ENCODE measurements at places on chromosomes 3 and 15. TPM values are rescaled to one million over a fixed set of nuclear protein-coding genes. Genes with fewer than 3 reads are reported as not detected.

HESX1 gene
- polyA plus RNA-seq: not detected

GRCh38 chr3:51403675-51404074 lies 12.6 kb downstream of the RBM15B start:
- H3K27ac ChIP-seq: no peak overlapping the region
- H3K36me3 ChIP-seq: peaks cover 17% of the 10 kb centered on the region
- no peaks in the 10 kb centered on the region for H3K27me3 ChIP-seq
- H3K4me3 ChIP-seq: no peak overlapping the region
- no peaks in the 10 kb centered on the region for H3K4me1 ChIP-seq
- DNase-seq: no peak

OR5K2 gene
- polyA plus RNA-seq: not detected

FGF7 gene
- polyA plus RNA-seq: not detected

CYP1A1 gene
- polyA plus RNA-seq: 0.09 TPM

UBAP1L gene
- 0.45 TPM for polyA plus RNA-seq

- H3K4me3 ChIP-seq: no peak overlapping the region
- H3K27me3 ChIP-seq: no peaks in the 10 kb centered on the region
- no peak overlapping the region for H3K27ac ChIP-seq
- H3K4me1 ChIP-seq: no peaks in the 10 kb centered on the region
- no peak for DNase-seq
Measured at GRCh38 chr3:17678116-17678741, 64.2 kb downstream of the TBC1D5 start.

PTPRG gene
- polyA plus RNA-seq: not detected

GRCh38 chr3:191568206-191568605 lies 107.2 kb downstream of the PYDC2 start:
- H3K4me1 ChIP-seq: no peaks in the 10 kb centered on the region
- H3K27ac ChIP-seq: no peak overlapping the region
- H3K4me3 ChIP-seq: no peak overlapping the region
- no peak for DNase-seq
- no peaks in the 10 kb centered on the region for H3K36me3 ChIP-seq
- no peaks in the 10 kb centered on the region for H3K27me3 ChIP-seq

- DNase-seq: no peak
- no peak overlapping the region for H3K27ac ChIP-seq
- H3K27me3 ChIP-seq: peaks cover 27% of the 10 kb centered on the region
- H3K4me1 ChIP-seq: no peaks in the 10 kb centered on the region
Measured at GRCh38 chr3:158091531-158091930, 14.7 kb downstream of the SHOX2 start.

- peaks cover 2% of the 10 kb centered on the region for H3K36me3 ChIP-seq
- DNase-seq: no peak
- no peaks in the 10 kb centered on the region for H3K27me3 ChIP-seq
- H3K27ac ChIP-seq: no peak overlapping the region
Measured at GRCh38 chr15:52117549-52117948, 5.0 kb upstream of the BCL2L10 start.

- peaks cover 62% of the 10 kb centered on the region for H3K4me1 ChIP-seq
- peaks cover 6% of the 10 kb centered on the region for H3K36me3 ChIP-seq
- H3K4me3 ChIP-seq: no peak overlapping the region
- DNase-seq: no peak
- peak overlapping the region; percentile 32 for H3K27ac ChIP-seq
- H3K27me3 ChIP-seq: no peaks in the 10 kb centered on the region
Measured at GRCh38 chr3:12952343-12953200, 111.2 kb upstream of the RPL32 start.

HHLA2 gene
- polyA plus RNA-seq: 0.46 TPM

DNA sequence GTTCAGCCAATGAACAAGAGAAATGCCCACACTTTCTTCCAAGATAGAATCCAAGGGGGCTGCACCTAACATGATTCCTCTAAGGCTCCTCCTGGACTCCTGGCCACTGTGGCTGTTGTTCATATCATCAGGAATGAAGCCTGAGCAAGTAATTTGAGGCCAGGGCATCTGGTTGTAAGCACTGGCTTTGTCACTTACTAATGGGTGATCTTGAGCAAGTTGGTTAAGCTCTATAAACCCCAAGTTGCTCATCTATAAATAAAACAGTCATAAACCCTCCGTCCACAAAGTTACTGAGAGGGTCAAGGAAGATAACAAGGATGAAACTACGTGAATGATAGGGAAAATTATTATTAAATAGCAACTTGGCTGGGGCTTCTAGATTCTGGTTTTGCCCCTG lies 58.3 kb downstream of the CDC25A start:
- H3K27me3 ChIP-seq: no peaks in the 10 kb centered on the region
- H3K27ac ChIP-seq: no peak overlapping the region
- H3K4me1 ChIP-seq: no peaks in the 10 kb centered on the region
- no peaks in the 10 kb centered on the region for H3K36me3 ChIP-seq

PLA2G4D gene
- polyA plus RNA-seq: not detected

DUOXA2 gene
- not detected for polyA plus RNA-seq

GRCh38 chr3:189983612-189984011 lies 137.1 kb downstream of the P3H2 start:
- no peak overlapping the region for H3K4me3 ChIP-seq
- DNase-seq: no peak
- H3K27me3 ChIP-seq: no peaks in the 10 kb centered on the region

DNA sequence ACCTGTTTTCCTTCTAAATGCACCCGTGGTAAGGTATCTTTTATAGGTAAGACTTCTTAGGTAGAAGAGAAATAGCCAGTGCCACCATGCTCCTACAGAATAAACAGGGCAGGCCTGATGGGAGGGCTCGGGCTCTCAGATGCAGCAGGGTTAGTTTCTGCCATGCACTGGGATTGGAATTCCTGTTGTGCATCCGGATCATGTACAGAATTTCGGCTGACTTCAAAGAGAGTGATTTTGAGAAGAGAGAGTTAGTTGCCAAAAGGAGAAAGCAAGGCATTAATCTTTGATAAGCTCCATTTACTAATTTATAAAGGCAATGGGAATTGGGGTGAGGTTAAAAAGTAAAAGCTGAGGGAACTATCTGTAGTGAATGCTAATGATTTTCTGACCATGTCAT lies 211.2 kb downstream of the WDR72 start:
- no peak overlapping the region for H3K27ac ChIP-seq
- no peaks in the 10 kb centered on the region for H3K4me1 ChIP-seq
- no peaks in the 10 kb centered on the region for H3K36me3 ChIP-seq

CAPN3 gene
- 1.1 TPM for polyA plus RNA-seq

PLSCR2 gene
- polyA plus RNA-seq: not detected

- no peaks in the 10 kb centered on the region for H3K4me1 ChIP-seq
- no peaks in the 10 kb centered on the region for H3K27me3 ChIP-seq
- H3K36me3 ChIP-seq: no peaks in the 10 kb centered on the region
- no peak overlapping the region for H3K27ac ChIP-seq
- no peak for DNase-seq
Measured at GRCh38 chr3:89335693-89336092, 228.3 kb downstream of the EPHA3 start.

- no peak overlapping the region for H3K4me3 ChIP-seq
- no peak for DNase-seq
- H3K36me3 ChIP-seq: no peaks in the 10 kb centered on the region
- H3K4me1 ChIP-seq: peaks cover 15% of the 10 kb centered on the region
- H3K27me3 ChIP-seq: no peaks in the 10 kb centered on the region
Measured at GRCh38 chr3:195163719-195164572, 107.0 kb downstream of the XXYLT1 start.

COL7A1 gene
- not detected for polyA plus RNA-seq

DENND4A gene
- 21.5 TPM for polyA plus RNA-seq

- no peaks in the 10 kb centered on the region for H3K4me1 ChIP-seq
- no peak overlapping the region for H3K4me3 ChIP-seq
- H3K27ac ChIP-seq: no peak overlapping the region
- H3K27me3 ChIP-seq: no peaks in the 10 kb centered on the region
Measured at GRCh38 chr15:100784493-100785180, 95.0 kb upstream of the ALDH1A3 start.

Measured in CD8-positive, alpha-beta memory T cell (primary cell).